OCI-M1 (cell line): ENCODE measurements at places on chromosomes 7 and 10.

DNA sequence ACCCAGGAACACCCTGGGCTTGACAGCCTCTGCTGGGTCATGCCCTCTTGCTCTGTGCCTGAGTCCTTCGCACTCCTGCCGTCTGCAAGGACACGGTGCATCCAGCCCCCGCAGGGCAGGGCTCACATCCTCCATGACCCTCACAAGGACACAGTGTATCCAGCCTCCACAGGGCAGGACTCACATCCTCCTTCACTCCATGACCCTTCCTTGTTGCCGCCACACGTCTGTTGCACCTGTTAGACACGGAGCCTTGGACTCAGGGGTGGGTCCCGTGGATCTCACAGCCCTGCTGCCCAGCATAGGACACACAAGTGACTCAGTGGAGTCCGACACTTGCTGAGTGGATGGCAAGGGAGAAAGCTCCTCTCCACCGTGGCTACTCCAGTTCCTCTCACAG is 500.8 kb downstream of the DNAJB6 start:
- no peak for DNase-seq

DNA sequence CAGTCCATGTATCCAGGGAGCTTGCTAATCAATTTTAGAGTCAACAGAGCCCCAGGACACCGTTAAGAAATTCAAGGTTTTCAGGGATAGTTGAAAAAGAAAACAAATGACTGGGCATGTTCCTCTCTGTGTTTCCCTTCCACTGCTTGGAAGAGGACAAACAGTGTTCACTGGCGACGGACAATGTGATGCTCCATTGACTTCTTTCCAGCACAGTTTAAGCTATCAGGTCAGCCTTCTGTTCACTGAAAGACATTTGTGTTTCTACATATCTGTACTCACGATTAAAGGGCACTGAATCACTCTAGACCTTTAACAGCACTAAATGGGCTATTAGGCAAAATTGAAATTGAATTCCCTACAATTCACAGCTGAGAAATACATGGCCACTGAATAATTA is 123.6 kb downstream of the RNLS start:
- DNase-seq, result no peak

GRCh38 chr10:113999531-113999930 is 44.1 kb upstream of the ADRB1 start:
- DNase-seq, result no peak

DNA sequence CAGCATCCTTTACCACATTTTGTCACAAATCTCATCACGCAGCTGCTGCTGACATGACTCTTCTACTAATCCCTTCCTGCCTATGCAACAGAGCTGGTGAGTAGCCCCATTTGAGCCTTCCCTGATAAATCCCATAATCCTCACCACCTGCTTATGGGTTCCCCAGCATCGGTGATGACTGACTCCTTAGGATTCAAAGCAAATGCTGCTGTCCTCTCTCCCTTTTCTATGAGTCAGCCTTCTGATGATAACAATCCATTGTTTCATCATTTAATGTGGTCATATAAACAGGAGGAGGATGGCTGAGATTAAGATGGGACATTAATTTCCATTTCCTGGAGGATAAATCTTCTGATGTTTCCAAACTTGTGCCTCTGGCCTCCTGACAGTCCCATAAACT is 73.4 kb downstream of the SORCS1 start:
- DNase-seq, result peak; percentile 35

GRCh38 chr7:17632384-17632783 is 307.9 kb downstream of the SNX13 start:
- no peak for DNase-seq

DNA sequence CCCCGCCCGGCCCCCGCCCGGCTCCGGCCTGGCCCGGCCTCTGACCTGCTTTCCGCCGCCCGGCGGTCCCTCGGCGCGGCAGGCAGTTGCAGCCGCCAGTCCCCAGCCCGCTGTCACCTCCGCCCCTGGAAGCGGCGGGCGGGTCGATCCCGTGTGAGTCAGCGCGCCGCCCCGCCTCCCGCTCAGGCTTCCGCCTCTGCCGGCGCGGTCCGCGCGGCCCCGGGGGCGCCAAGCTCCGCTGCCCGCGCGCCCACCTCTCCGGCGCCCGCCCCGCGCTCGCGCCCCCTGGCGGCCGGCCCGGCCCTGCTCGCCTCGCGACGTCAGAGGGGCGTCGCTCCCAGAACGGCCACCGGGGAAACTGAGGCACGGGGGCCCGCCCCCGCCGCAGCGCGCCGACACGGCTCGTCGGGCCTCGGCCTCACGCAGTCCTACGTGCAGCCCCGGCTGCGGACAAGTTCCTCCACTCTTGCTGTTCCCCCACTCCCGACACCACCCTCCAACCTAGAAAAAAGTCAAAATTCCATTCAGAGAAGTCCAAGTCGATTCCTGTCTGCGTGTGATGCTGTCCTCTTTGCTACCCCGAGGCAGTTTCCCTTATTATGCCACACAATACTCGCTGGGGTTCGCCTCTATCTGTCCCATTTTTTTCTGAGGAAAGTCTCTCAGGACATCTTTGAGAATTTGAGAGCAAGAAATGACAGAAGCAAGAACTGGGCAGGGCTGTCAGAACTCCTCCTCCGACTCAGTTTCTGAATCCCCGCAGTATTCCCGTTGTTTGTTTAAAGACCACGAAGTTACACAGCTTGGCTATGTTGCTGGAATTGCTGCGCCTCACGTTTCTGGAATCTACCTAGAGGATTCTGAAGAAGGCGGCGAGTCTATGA is at the start of gene DNMBP:
Gene DNMBP (minus strand): TSS at position 155 of the 884 bp plus-strand sequence. CDS start 37,823 bp downstream, outside the sequence.
- DNase-seq, result peak; percentile 91

GRCh38 chr10:48744587-48744986 is 59.9 kb downstream of the WDFY4 start:
- no peak for DNase-seq

GRCh38 chr7:94276027-94276426 is 118.7 kb upstream of the COL1A2 start:
- DNase-seq, result peak; percentile 55

GRCh38 chr7:50814166-50814565 is 31.5 kb upstream of the GRB10 start:
- no peak for DNase-seq

DNA sequence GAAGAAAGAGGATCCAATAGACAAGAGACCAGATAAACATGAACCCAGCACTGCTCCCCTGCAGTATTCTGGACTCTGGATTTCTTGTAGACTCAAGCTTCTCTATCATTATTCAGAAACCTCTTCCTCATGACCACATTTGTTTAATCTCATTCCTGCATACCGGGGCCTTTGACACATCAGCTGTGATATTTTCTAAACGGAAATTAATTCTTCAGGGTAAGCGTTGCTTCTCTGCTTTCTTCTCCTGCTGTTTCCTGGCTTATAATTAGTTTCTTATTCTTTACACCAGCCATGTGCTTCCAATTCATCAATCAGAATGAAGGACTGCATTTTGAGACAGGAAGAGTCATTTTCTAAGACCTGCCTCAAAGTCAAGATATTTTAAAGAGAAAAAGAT is 54.2 kb upstream of the TARP start:
- peak; percentile 11 for DNase-seq

DNA sequence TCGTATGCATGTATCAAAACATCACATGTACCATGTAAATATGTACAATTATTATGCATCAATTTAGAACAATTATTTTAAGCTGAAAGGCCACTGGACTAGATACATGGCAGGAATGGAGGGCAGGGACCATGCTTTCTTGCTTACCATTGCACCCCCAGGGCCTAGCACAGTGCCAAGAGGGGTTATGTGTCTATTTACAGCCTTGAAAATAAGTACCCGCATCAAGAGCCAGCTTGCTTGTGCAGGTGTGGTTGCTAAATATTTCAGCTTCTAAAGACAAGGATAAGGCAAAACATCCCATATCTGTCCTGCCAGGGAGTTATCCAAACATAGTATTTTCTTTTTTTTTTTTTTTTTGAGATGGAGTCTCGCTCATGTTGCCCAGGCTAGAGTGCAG is 14.7 kb upstream of the OAT start:
- no peak for DNase-seq

- DNase-seq, result no peak
Observed at GRCh38 chr7:2523461-2523936, 3.9 kb downstream of the LFNG start.

DNA sequence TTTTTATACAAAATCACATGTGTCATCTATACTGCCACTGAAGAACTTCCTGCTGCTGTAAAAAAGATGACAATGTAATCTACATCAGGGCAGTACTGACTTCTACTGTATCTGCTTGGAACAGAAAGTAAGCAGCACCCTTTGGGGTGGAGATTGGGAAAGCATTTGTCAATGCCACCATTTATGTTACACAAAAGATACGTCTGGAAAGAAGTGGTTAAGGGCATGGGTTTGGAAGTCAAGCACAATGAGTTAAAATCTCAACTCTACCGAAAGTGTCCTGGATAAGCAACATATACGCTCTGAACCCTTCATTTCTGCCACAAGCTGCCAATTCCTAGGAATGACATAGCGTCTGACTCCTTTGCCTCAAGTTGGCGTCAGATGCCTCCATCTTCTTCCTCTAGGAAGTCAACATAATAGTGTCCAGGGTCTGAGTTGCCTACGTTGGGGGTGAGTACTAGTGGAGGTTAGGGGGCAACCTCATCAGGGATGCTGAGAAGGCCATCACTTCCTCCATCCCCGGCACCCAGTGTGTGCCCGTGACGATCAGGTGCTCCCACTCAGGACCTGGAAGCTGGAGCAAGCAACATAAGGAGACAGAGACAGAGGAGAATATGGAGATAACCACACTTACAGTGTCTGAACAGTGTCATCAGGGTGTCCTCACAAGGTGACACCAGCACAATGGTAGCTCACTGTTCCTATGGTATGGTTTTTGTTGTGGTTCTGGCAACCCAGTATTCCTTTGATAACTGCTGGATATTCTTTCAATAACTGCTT is 58.3 kb downstream of the SGMS1 start:
- DNase-seq, result peak; percentile 82
